Endothelial cell (in vitro differentiated cells): ENCODE measurements at places on chromosomes 3 and 15. TPM values are rescaled to one million over a fixed set of nuclear protein-coding genes. Genes with fewer than 3 reads are reported as not detected.

DNA sequence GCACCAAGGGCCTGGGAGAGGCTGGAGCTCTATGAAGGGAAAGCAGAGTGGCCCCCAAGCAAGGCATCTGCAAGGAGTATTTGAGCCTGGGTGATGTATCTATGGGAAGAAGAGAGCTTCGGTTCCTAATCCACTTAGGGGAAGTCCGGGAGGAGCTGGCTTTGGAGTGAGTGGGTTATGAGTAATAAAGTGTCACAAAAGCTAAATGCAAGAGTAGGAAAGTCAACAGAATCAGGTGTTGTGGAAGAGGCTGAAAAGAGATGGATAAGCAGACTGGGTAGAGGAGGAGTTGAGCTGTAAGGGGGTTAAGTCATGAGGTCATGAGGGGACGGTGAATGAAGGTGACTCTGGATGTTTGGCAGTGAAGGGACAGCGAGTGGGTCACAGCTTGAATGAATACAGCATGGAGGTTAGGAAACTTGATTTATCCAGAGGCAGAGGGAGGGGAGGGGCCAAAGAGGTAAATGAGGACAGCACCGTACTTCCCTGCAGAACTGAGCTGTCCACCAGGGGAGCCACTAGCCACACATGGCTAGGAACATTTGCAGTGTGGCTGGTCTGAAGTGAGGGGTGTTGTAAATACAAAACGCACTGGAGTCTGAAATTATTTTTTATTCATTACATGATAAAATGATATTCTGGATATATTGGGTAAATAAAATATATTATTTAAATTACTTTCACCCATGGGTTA lies 83.3 kb downstream of the ADCY5 start:
- peak; percentile 36 for DNase-seq

- peak; percentile 59 for DNase-seq
Measured at GRCh38 chr15:60585743-60586708, 107.1 kb upstream of the ICE2 start.

- no peak for DNase-seq
Measured at GRCh38 chr15:54803134-54803808, 393.5 kb downstream of the RSL24D1 start.

- DNase-seq, result no peak
Measured at GRCh38 chr15:70690021-70690420, 73.3 kb downstream of the UACA start.

The SMCO1 gene
- not detected for total RNA-seq

- no peak for DNase-seq
Measured at GRCh38 chr3:24123596-24123995, 178.5 kb downstream of the NR1D2 start.

GRCh38 chr3:14254812-14255702 lies 76.4 kb downstream of the LSM3 start:
- DNase-seq, result no peak
